Upper lobe of left lung (tissue), 6 donors: ENCODE measurements at places on chromosomes 3 and 15. TPM values are rescaled to one million over a fixed set of nuclear protein-coding genes. Genes with fewer than 3 reads are reported as not detected.

The MFAP1 gene
- total RNA-seq: 20.0 TPM

- H3K36me3 ChIP-seq: no peaks in the 10 kb centered on the region
- no peak overlapping the region for H3K4me3 ChIP-seq
- no peaks in the 10 kb centered on the region for H3K27me3 ChIP-seq
- no peak for DNase-seq
- peaks cover 4% of the 10 kb centered on the region for H3K4me1 ChIP-seq
- no peak overlapping the region for H3K27ac ChIP-seq
These were observed 69.4 kb downstream of the ZBTB20 start for GRCh38 chr3:115077501-115078250.

DNA sequence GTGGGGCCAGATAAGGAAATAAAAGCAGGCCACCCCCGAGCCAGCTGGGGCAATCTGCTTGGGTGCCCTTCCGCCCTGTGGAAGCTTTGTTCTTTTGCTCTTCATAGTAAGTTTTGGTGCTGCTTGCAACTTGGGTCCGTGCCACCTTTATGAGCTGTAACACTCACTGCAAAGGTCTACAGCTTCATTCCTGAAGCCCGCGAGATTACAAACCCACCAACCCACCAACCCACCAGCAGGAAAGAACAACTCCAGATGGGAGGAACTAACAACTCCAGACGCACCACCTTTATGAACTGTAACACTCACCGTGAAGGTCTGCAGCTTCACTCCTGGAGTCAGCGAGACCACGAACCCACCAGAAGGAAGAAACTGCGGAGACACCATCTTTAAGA, 84.2 kb upstream of the ARRDC4 start:
- no peaks in the 10 kb centered on the region for H3K27me3 ChIP-seq
- H3K27ac ChIP-seq: no peak overlapping the region
- H3K4me1 ChIP-seq: no peaks in the 10 kb centered on the region
- no peak for DNase-seq
- H3K4me3 ChIP-seq: no peak overlapping the region

GRCh38 chr15:57611938-57612337, 20.2 kb downstream of the MYZAP start:
- no peaks in the 10 kb centered on the region for H3K27me3 ChIP-seq
- H3K4me1 ChIP-seq: peaks cover 31% of the 10 kb centered on the region
- no peak overlapping the region for H3K4me3 ChIP-seq
- no peaks in the 10 kb centered on the region for H3K36me3 ChIP-seq
- peak; percentile 73 for DNase-seq
- no peak overlapping the region for H3K27ac ChIP-seq

DNA sequence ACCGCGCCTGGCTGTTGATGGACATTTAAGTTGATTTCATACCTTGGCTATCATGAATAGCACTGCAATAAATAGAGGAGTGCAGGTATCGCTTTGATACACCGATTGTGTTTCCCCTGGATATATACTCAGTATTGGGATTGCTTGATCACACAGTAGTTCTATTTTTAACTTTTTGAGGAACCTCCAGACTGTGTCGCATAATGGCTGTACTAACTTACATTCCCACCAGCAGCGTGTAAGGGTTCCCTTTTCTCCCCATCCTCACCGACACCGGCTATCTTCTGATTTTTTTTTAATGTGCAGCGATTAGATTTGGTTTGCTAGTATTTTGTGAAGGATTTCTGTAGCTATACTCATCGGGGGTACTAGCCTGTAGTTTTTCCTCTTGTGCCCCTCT, 16.0 kb downstream of the RUBCN start:
- H3K27me3 ChIP-seq: no peaks in the 10 kb centered on the region
- peaks cover 17% of the 10 kb centered on the region for H3K36me3 ChIP-seq
- no peak overlapping the region for H3K27ac ChIP-seq
- no peak for DNase-seq
- H3K4me3 ChIP-seq: no peak overlapping the region

The CYP8B1 gene
- not detected for total RNA-seq

DNA sequence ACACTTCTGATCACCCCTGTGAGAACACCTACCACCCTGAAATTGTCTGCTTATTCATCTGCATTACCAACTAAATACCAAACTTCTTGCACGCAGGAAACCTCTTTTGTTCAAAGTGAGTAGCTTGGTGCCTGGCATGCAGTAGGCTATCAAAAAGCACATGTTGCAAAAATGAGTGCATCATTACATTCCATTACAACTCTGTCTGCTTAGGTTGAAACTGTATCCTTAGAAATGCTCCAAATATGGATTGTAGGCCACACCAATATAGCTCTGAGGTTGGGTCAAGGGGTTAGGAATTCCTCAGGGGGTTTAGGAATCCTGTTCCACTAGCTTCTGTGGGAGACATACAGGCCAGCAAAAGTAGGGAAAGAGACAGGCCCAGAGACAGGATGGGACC, 107.2 kb downstream of the THRB start:
- no peaks in the 10 kb centered on the region for H3K36me3 ChIP-seq
- no peak for DNase-seq
- H3K27me3 ChIP-seq: no peaks in the 10 kb centered on the region
- H3K4me1 ChIP-seq: peaks cover 6% of the 10 kb centered on the region
- no peak overlapping the region for H3K4me3 ChIP-seq
- H3K27ac ChIP-seq: no peak overlapping the region

GRCh38 chr15:84834969-84835368, 17.8 kb downstream of the ALPK3 start:
- H3K27ac ChIP-seq: no peak overlapping the region
- DNase-seq: no peak
- no peaks in the 10 kb centered on the region for H3K36me3 ChIP-seq

DNA sequence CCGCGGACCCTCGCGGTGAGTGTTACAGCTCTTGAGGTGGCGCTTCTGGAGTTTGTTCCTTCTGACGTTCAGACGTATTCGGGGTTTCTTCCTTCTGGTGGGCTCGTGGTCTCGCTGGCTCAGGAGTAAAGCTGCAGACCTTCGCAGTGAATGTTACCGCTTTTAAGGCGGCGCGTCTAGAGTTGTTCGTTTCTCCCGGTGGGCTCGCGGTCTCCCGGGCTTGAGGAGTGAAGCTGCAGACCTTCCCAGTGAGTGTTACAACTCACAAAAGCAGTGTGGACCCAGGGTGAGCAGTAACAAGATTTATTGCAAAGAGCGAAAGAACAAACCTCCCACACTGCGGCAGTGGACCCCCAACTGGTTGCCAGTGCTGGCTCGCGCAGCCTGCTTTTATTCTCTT, 177.1 kb downstream of the UACA start:
- H3K27ac ChIP-seq: no peak overlapping the region
- peaks cover 5% of the 10 kb centered on the region for H3K4me1 ChIP-seq
- H3K27me3 ChIP-seq: no peaks in the 10 kb centered on the region
- no peak overlapping the region for H3K4me3 ChIP-seq
- no peak for DNase-seq

GRCh38 chr3:28912120-28912885, 368.6 kb upstream of the RBMS3 start:
- no peaks in the 10 kb centered on the region for H3K36me3 ChIP-seq
- no peak overlapping the region for H3K4me3 ChIP-seq
- peaks cover 7% of the 10 kb centered on the region for H3K4me1 ChIP-seq
- DNase-seq: no peak

The ZBBX gene
- 5.3 TPM for total RNA-seq

GRCh38 chr3:81437683-81438082, 323.8 kb downstream of the GBE1 start:
- no peaks in the 10 kb centered on the region for H3K27me3 ChIP-seq
- H3K4me1 ChIP-seq: no peaks in the 10 kb centered on the region
- H3K4me3 ChIP-seq: no peak overlapping the region
- DNase-seq: no peak
